ENCODE measurements at places on chromosomes 7 and 10. TPM values are rescaled to one million over a fixed set of nuclear protein-coding genes. Genes with fewer than 3 reads are reported as not detected.
A peak's percentile ranks its signal among the peaks of the same experiment; 100 is the strongest.

Gene BTBD16
- total RNA-seq: not detected

GRCh38 chr10:88042160-88043100 is 179.0 kb downstream of the PTEN start:
- H3K4me1 ChIP-seq: no peaks in the 10 kb centered on the region
- no peaks in the 10 kb centered on the region for H3K36me3 ChIP-seq
- no peak overlapping the region for H3K4me3 ChIP-seq
- H3K27ac ChIP-seq: no peak overlapping the region

DNA sequence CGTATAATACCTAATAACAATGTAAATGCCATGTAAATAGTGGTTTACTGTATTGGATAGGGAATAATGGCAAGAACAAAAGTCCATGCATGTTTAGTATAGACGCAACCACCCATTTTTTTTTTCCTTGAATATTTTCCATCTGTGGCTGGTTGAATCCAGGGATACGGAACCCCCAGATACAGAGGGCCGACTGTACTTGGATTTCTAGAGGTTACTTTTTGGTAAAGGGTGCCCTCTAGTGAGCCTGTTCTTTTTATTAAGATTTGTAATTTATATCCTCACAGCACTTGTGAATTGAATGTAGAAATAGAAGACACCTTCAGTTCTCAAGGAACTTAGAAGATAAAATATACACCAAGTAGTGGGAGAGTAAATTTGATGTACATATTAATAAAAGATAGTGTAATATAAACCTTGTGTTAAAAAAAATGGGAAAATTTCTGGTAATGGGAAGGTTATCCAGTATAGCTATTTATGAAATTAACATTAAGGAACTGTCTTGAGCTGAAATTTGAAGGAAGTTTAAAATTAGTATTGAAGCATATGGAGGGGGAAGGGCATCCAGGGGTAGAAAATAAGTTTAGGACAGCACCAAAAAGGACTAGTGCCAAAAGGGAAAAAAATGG is 32.0 kb downstream of the EXOC6 start:
- DNase-seq: peak; percentile 69
- peaks cover 9% of the 10 kb centered on the region for H3K4me1 ChIP-seq
- H3K27ac ChIP-seq: no peak overlapping the region

- H3K27ac ChIP-seq: no peak overlapping the region
- H3K4me3 ChIP-seq: no peak overlapping the region
- DNase-seq: no peak
- no peaks in the 10 kb centered on the region for H3K27me3 ChIP-seq
Observed at GRCh38 chr10:107813451-107814162, 649.1 kb upstream of the SORCS1 start.

DNA sequence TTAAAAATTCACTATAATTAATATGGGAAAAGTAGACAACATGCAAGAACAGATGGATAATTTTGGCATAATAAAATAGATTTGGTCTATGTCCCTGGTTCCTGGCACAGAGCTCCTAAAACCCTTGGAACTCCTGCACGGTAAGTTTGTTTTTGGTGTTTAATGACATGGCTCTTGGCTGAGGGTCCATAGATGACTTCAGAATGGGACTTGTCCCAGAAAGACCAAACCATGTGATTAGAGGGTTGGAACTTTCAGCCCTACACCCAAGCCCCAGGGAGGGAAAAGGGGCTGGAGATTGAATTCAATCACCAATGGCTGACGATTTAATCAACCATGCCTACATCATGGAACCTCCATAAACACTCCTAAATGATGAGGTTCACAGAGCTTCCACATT is 12.6 kb upstream of the GSDME start:
- no peak for DNase-seq
- H3K4me3 ChIP-seq: no peak overlapping the region
- peaks cover 18% of the 10 kb centered on the region for H3K36me3 ChIP-seq

- no peak for DNase-seq
- H3K36me3 ChIP-seq: no peaks in the 10 kb centered on the region
- no peak overlapping the region for H3K4me3 ChIP-seq
- no peaks in the 10 kb centered on the region for H3K4me1 ChIP-seq
- H3K27me3 ChIP-seq: no peaks in the 10 kb centered on the region
Observed at GRCh38 chr10:128907155-128907941, 559.7 kb upstream of the MGMT start.

Gene CALML3
- total RNA-seq: not detected

GRCh38 chr10:77566914-77567566 is 70.6 kb downstream of the KCNMA1 start:
- H3K36me3 ChIP-seq: no peaks in the 10 kb centered on the region
- H3K27me3 ChIP-seq: no peaks in the 10 kb centered on the region
- DNase-seq: no peak

DNA sequence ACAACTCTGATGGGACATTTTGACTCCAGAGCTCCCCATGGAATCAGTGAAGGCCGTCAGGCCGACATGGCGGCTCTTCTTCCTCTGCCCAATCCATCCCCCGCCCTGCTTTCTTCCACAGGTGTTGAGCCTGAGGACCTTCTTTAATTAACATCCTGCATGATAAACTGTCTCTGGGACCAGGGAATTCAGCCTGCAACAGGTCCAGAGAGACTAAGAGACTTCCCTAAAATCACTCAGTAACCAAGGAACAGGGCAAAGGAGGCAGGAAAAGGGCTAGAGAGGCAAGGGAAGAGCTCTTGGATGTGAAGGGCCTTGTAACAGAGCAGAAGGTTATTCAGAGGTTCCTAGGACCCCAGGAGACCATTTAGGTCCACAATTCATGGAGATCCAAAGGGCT is 6.0 kb upstream of the PDLIM1 start:
- DNase-seq: no peak
- H3K4me1 ChIP-seq: peaks cover 29% of the 10 kb centered on the region
- H3K27me3 ChIP-seq: no peaks in the 10 kb centered on the region
- no peak overlapping the region for H3K27ac ChIP-seq
- no peak overlapping the region for H3K4me3 ChIP-seq

Gene ZNF800
- 21.5 TPM for total RNA-seq

GRCh38 chr7:155693826-155694225 is 49.4 kb downstream of the RBM33 start:
- no peak overlapping the region for H3K27ac ChIP-seq
- H3K27me3 ChIP-seq: no peaks in the 10 kb centered on the region
- DNase-seq: no peak
- H3K36me3 ChIP-seq: 0 out of 2 replicates have a peak, but pooled peaks cover 3% of the 10 kb centered on the region
- no peaks in the 10 kb centered on the region for H3K4me1 ChIP-seq
- no peak overlapping the region for H3K4me3 ChIP-seq

Gene ARPC1A
- 36.8 TPM for total RNA-seq
